ENCODE measurements at places on chromosomes 11 and 22. TPM values are rescaled to one million over a fixed set of nuclear protein-coding genes. Genes with fewer than 3 reads are reported as not detected.

TTLL12 gene
- total RNA-seq: 26.1 TPM

OLFML1 gene
- total RNA-seq: 34.9 TPM

IRF7 gene
- 16.8 TPM for total RNA-seq

CYB5R2 gene
- total RNA-seq: 47.8 TPM

TMA7B gene
- not detected for total RNA-seq

TRIM51 gene
- not detected for total RNA-seq

PHLDA2 gene
- total RNA-seq: 0.88 TPM

BRSK2 gene
- 14.1 TPM for total RNA-seq

OR2AG1 gene
- total RNA-seq: not detected

INTS4 gene
- total RNA-seq: 42.3 TPM

RIMBP3C gene
- total RNA-seq: 0.39 TPM

SLC22A25 gene
- not detected for total RNA-seq

B3GAT1 gene
- total RNA-seq: 31.7 TPM

KDM4D gene
- total RNA-seq: 2.3 TPM

DEUP1 gene
- 0.66 TPM for total RNA-seq

DGAT2 gene
- 5.3 TPM for total RNA-seq

ANO3 gene
- 2.4 TPM for total RNA-seq

HARBI1 gene
- total RNA-seq: 4.2 TPM

OR52H1 gene
- total RNA-seq: 0.55 TPM

GLYAT gene
- total RNA-seq: not detected

UCP3 gene
- 2.5 TPM for total RNA-seq

VSIG2 gene
- 0.20 TPM for total RNA-seq

MPEG1 gene
- total RNA-seq: 15.8 TPM

LMO2 gene
- total RNA-seq: 22.3 TPM

FOLR2 gene
- total RNA-seq: 21.9 TPM

RBX1 gene
- 61.3 TPM for total RNA-seq

ALKBH8 gene
- total RNA-seq: 11.1 TPM

SRPRA gene
- total RNA-seq: 84.0 TPM

P2RY6 gene
- total RNA-seq: 0.50 TPM

TSGA10IP gene
- total RNA-seq: 0.39 TPM

FOLH1 gene
- total RNA-seq: 16.5 TPM

MMP13 gene
- 1.5 TPM for total RNA-seq

RNF141 gene
- 51.6 TPM for total RNA-seq

FZD4 gene
- total RNA-seq: 24.5 TPM

NXPE2 gene
- total RNA-seq: 0.50 TPM

HBB gene
- total RNA-seq: 1,170 TPM

NLRP6 gene
- total RNA-seq: not detected

C22orf42 gene
- total RNA-seq: 2.8 TPM

OR10G7 gene
- total RNA-seq: not detected
